Endodermal cell (in vitro differentiated cells): ENCODE measurements at places on chromosomes 1 and 21. TPM values are rescaled to one million over a fixed set of nuclear protein-coding genes. Genes with fewer than 3 reads are reported as not detected.

Gene RCC1
- total RNA-seq: 39.7 to 65.3 TPM (median 64.0 TPM) in 3 replicates

Gene HCRTR1
- total RNA-seq: not detected in 2 replicates

Gene ANKRD65
- total RNA-seq: 1.6 and 1.7 TPM in 2 replicates

Gene EPHX1
- 45.3 to 79.3 TPM (median 49.2 TPM) in 3 replicates for total RNA-seq

Gene LCE1B
- total RNA-seq: not detected in 2 replicates

Gene MPL
- total RNA-seq: 0.36 and 0.64 TPM in 2 replicates

Gene RGS18
- total RNA-seq: not detected in 2 replicates
